Renal pelvis (tissue), 12 donors: ENCODE measurements at places on chromosomes 11 and 22. TPM values are rescaled to one million over a fixed set of nuclear protein-coding genes. Genes with fewer than 3 reads are reported as not detected.
A peak's percentile ranks its signal among the peaks of the same experiment; 100 is the strongest.

- DNase-seq: no peak
These were observed 179.2 kb downstream of the SBF2 start for GRCh38 chr11:10114593-10115404.

DNA sequence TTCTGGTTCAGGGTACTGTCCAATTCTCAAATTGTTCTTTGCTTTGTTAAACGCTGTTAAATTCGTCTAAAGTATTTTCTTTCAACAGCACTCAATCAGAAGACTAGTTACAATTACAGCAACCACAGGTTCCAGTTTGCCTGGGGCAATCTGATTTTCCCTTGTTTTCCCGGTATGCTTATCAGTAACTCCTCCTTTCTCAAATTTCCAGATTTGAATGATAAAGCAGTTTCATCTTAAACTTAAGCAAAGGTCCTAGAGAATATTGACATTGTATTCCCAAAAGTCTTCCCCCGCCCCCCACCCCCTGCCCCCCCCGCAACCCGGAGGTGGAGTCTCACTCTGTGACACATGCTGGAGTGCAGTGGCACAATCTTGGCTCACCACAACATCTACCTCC is 10.5 kb upstream of the USP28 start:
- no peak for DNase-seq

GRCh38 chr11:66443602-66444001 is 5.0 kb upstream of the MRPL11 start:
- no peak for DNase-seq

- no peak for DNase-seq
These were observed 4.6 kb upstream of the CDC42BPG start for GRCh38 chr11:64848826-64849597.

GRCh38 chr11:96338910-96339705 is 3.9 kb downstream of the MAML2 start:
- no peak for DNase-seq

GRCh38 chr11:105824457-105825013 is 197.5 kb downstream of the MSANTD4 start:
- DNase-seq: no peak

DNA sequence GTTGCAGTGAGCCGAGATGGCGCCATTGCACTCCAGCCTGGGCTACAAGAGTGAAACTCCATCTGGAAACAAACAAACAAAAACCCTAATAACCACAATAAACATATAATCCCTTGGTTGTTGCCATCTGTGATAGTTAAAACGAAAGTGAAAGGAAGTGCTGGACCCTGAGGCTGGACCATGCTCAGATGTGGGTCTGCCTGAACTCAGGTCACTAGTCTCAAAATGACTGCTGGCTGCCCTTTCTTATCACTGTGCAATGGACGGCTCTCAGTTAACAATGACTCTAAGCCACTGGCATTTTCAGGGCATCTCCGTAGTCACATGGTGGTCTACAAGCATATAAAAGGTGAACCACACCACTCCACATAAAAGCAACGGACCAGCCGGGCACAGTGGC is 48.2 kb upstream of the FTH1 start:
- no peak for DNase-seq

GRCh38 chr22:47498969-47499495 is 736.6 kb downstream of the TBC1D22A start:
- no peak for DNase-seq

DNA sequence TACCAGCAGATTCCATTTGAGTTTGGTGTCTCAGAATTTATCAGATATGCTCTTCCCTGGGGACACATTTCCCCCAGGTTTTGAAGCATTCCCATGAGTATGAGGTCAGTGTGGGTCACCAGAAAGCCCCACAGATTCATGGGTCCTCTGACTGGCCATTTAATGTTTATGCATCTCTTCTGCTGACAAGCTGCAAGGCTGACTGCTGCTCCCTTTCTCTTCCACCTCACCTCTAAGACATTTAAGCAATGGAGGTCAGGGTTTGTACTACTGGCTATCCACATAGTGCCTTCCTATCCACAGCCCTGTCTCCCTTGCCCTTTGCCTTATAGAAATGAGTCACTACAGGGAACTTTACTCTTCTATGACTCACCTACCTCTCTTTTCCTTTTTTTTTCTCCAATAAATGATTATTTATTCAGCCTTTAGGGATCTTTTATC is 106.0 kb upstream of the TIMP3 start:
- no peak for DNase-seq

GRCh38 chr11:36091256-36091811 is 147.5 kb downstream of the LDLRAD3 start:
- DNase-seq: no peak

GRCh38 chr22:27405672-27406388 is 395.7 kb downstream of the MN1 start:
- DNase-seq: no peak

- no peak for DNase-seq
These were observed 557.3 kb upstream of the ANO5 start for GRCh38 chr11:21635394-21636145.

GRCh38 chr11:111428113-111428876 is 49.2 kb upstream of the POU2AF1 start:
- no peak for DNase-seq

GRCh38 chr11:111367411-111368284 is 11.4 kb downstream of the POU2AF1 start:
- DNase-seq: no peak

GRCh38 chr11:104370478-104370877 is 206.5 kb upstream of the PDGFD start:
- DNase-seq: no peak

GRCh38 chr11:35990816-35991215 is 47.0 kb downstream of the LDLRAD3 start:
- DNase-seq: no peak

DNA sequence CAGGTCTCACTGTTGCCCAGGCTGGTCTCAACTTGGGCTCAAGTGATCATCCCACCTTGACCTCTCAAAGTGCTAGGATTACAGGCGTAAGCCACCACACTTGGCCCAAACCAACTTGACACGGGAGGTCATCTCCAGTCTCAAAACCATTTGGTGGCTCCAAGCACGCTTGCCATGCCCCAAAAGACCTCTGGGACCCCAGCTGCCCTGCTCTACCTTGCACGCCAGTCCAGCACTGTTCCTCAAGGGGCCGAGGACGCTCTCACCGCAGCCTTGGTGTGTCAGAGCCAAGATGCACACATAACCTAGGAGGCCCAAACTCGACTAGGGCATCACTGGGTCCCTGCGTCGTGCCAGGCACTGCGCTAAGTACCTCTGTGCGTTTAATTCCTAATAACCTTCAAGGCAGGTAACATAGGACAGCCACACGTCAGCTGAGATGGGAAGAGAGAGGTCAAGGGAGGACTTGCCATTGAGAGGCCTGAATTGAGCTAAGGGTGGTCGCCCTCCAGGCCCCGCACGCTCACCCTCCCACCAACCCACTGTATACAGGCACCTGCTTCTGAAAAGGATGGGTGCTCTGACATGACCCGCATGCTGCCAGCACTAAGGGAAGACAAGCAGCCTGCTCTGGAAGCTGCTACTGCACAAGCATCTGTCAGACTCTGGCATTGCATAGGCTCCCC is 4.6 kb upstream of the GAS2L1 start:
- DNase-seq: no peak

- DNase-seq: no peak
These were observed 33.1 kb downstream of the EIF3F start for GRCh38 chr11:8020244-8020597.

DNA sequence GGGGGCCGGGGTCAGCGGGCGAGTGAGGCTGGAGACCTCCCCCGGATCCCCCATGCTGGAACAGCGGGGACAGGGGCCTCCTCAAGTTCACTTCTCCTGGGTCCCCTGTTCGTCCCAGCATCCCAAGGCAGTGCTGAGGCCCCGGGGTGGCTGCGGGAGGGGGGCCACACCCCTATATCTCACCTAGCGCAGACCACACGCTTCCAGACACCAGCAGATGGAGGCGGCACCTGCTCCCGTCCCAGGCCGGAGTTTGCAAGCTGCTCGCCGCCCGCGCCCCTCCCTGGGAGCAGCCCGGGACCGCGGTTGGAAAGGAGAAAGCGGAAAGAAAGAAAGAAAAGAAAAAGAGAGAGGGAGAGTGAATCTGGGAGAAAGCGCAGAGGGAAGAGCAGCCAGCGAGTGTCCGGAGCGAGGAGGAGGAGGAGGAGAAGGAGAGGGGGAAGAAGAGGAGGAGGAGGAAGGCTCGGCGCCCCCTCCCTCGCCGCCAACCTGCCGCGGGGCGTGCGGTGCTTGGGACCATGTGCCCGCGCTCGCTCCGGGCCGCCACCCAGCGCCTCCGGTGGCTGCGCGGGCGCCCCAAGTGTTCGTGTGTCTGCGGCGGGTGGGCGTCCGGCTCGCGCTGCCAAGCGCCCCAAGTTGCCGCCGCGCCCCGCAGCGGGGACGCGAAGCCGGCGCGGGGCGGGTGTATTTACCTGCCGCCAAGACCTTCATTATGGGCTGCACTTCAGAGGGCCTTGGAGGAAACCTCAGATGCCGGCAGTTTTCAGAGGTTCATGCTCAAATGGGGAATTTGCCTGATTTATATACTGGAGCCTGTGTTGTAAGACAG is at the start of gene LIF:
Gene LIF (minus strand): TSS at position 775 of the 829 bp plus-strand sequence. CDS start 64 bp downstream, at position 711.
- no peak for DNase-seq

DNA sequence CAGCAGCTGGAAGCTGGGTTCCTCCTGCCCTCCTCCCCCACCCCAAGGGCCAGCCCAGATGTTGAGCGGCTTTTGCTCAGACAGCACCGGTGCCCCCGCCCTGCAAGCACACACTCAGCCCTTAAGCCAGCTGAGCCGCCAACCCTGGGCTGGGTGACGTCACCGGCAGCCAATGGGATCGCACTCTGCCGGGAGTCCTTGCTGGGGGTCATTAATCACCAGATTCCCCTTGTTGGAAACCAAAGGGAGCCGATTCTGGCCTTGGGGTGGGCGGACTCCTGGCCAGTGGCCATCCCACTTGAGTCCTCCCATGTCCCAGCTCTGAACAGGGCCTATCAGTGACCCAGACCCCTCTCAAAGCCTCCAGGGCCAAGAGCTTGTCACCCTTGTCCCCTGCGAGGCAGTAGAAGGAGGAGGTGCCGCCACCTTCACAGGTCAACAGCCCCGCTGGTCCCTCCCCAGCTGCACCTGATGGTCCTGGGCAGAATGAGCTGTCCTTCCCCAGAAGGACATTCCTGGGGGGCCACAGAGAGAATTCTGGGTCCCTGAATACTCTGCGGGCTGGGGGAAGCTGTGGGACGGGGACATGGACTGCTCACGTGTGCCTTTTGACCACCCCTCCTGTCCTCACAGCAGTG is 7.4 kb downstream of the DUSP8 start:
- peak; percentile 78 for DNase-seq

DNA sequence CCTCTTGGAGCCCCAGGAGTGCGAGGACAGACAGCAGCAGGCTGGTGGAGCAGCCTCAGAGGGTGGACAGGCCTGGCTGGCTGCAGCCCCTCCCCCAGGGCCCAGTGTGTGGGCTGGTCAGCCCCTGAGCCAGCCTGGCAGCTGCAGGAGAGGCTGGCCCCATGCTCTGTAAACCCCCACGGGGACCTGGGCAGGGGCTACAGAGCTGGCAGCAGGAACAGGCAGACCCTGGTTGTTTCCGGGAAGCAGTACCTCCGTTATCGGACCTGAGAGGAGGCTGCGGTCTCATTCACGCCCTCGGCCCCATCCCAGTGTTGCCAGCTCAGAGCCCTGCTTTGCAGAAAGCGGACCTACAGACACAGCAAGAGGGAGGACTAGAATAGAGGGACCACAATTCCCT is 38.5 kb upstream of the COMT start:
- no peak for DNase-seq

GRCh38 chr22:50047346-50047745 is 10.8 kb downstream of the TTLL8 start:
- no peak for DNase-seq

DNA sequence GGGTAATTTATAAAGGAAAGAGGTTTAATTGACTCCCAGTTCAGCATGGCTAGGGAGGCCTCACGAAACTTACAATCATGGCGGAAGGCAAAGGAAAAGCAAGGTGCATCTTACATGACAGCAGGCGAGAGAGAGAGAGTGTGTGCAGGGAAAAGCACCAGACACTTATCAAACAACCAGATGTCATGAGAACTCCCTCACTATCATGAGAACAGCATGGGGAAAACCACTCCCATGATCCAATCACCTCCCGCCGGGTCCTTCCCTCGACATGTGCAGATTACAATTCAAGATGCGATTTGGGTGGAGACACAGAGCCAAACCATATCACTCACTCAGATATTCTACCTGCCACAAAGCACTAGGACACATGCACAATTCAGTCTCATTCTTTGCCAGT is 48.1 kb upstream of the HMGXB4 start:
- DNase-seq: no peak

DNA sequence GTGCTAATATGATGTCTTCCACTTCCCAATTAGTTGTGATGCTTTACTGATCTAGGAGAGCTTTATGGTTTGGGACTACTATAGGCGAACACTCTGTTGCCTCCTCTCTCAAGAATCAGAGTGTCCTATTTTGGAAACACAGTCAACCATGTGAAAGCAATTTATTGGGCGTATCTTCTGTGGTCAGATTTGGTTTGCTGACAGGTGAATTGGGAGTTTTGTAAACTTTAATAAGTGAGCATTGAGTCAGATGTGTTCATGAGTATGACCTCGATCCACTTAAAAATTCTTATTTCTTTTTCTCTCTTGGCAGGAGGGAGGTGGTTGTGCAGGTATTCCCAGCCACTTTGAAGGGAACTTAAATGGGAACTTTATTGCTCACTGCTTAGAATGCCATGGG is 4.4 kb downstream of the CAT start:
- no peak for DNase-seq

GRCh38 chr22:46582281-46582933 is 37.8 kb upstream of the GRAMD4 start:
- DNase-seq: no peak

- no peak for DNase-seq
These were observed 122.3 kb downstream of the RCN1 start for GRCh38 chr11:32213223-32213622.

DNA sequence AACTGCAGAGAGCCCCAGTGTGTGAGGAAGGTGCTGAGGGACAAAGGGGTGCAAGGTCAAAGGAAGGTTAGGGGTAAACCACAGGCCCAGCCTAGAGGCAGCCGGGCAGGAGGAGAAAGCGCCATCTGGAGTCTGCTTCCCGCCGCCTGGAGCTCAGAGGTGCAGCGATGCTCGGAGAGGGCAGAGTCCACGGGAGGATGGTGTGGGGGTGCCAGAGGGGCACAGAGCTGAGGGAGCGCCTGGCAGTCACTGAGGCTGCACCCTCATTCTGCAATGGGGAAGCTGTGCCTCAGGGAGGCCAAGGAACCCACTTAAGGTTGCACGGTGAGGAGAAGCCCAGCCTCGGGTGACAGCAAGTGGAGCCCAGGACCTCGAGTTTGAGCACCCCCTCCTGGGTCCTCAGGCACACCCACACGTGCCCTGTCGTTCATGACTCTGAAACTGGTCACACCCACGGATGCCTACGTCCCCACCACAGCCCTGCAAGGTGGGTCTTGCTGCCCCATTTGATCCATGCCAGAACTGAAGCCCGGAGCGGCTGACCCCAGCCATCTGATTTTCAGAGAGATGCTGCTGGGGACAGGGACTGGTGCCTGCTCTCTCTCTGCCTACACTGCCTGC is 1.6 kb downstream of the IL2RB start:
- DNase-seq: no peak

- DNase-seq: no peak
These were observed 313.4 kb downstream of the DLG2 start for GRCh38 chr11:85313741-85314140.

The AGBL2 gene
- polyA plus RNA-seq: 6.1 TPM

The ADAMTS15 gene
- 65.4 TPM for polyA plus RNA-seq

The OR52I1 gene
- 0.03 TPM for polyA plus RNA-seq

The CD59 gene
- polyA plus RNA-seq: 247 TPM

The DYNC2H1 gene
- polyA plus RNA-seq: 44.6 TPM

The TRIM49 gene
- not detected for polyA plus RNA-seq

The GRM5 gene
- polyA plus RNA-seq: 0.47 TPM

The CARD18 gene
- not detected for polyA plus RNA-seq

The SCGB2A2 gene
- polyA plus RNA-seq: not detected

The C11orf86 gene
- polyA plus RNA-seq: not detected

The CLMP gene
- 30.7 TPM for polyA plus RNA-seq

The BTG4 gene
- polyA plus RNA-seq: not detected

The OR51E2 gene
- 0.65 TPM for polyA plus RNA-seq
